ENCODE measurements at places on chromosomes 4 and X.

- DNase-seq, result no peak
Observed at GRCh38 chr4:107094332-107094731, 58.2 kb upstream of the DKK2 start.

- DNase-seq, result no peak
Observed at GRCh38 chrX:134023851-134024281, 38.5 kb upstream of the GPC3 start.

GRCh38 chr4:64464581-64464980 is 55.3 kb upstream of the TECRL start:
- DNase-seq, result no peak

- DNase-seq, result no peak
Observed at GRCh38 chr4:79370026-79370425, 38.0 kb downstream of the GK2 start.

DNA sequence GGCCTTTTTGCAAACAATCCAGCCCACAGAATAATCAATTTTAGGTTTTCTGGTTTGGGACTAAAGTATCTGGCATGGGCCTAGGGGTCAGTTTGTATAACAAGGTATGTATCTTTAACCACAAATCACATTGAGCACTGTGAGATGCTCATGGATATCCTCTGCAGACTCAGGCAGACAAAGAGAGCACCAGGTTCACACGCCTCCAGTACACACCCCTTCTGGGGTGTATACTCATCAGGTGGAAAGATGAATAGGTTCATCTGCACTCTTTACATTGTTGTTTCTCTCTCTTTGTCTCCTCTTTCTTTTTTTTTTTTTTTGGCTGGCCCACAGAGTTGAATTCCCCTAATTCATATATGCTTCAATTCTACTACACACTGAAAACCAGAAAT is 21.1 kb downstream of the TEC start:
- no peak for DNase-seq

All from retina (tissue), 1 donor.